ENCODE measurements at places on chromosomes 3 and 15.

GRCh38 chr15:38453971-38454695 lies at the start of gene FAM98B:
TSS of gene FAM98B (plus strand) at chr15:38454127. CDS start at chr15:38454162, 35 bp downstream.
- DNase-seq = peak; percentile 77

- DNase-seq = no peak
These were observed 74.3 kb downstream of the B3GNT5 start for GRCh38 chr3:183327343-183327742.

DNA sequence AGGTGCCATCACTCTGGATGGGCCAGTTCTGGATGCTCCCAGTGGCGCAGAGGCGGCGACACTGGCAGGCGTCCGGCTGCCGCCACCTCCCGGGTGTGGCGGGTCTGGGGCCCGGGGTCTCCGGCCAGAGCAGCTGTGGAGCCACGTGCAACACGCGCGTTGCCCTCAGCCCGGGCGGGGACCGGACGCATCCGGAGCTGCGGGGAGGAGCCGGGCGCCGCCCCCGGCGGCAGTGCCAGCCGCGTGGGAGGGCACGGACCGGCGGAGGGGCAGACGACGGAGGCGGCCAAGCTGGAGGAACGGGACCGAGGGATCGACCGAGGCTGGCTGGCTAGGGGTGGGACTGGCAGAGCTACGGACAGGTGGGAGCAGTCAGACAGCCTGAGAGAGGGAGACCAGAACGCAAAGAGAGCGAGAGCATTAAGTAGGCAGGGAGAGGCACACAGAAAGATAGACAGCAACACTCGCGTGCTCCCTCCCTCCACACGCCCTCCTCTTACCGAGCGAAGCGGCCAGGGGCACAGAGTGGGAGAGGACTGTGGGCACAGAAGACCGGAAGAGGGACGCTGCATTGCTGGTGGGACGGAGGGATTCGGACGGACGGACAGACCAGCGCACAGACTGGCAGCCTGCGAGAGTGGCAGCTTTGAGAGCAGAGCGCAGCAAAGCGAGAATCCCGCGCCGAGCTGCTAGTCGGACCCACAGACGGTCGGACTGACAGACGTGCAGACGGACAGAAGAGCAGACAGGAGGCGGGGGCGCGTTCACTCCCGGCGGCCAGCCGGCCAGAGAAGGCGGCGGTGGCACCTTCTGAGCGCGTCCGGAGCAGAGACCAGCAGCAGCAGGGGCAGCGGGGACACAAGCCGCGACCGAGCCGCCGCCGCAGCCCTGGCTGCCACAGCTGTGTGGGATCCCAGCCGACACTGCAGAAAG lies at the start of gene ARPP21:
TSS of gene ARPP21 (plus strand) at position 272 of the 933 bp plus-strand sequence. CDS start 42,227 bp downstream, outside the sequence.
- no peak for DNase-seq

DNA sequence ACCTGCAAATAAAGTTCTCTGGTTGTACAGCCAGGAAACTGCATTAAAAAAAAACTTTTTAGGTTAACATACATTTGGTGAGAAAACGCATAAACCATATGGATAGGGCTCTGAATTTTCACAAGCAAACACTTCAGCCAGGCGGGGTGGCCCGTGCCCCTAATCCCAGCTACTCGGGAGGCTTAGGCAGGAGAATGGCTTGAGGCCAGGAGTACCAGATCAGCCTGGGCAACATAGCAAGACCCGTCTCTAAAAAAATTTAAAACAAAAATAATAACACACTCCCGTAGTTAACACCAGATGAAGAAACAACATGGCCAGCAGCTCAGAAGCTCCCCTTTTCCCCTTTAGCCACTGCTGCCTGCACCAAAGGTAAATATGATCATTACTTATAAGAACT lies 3.2 kb upstream of the RPL14 start:
- no peak for DNase-seq

DNA sequence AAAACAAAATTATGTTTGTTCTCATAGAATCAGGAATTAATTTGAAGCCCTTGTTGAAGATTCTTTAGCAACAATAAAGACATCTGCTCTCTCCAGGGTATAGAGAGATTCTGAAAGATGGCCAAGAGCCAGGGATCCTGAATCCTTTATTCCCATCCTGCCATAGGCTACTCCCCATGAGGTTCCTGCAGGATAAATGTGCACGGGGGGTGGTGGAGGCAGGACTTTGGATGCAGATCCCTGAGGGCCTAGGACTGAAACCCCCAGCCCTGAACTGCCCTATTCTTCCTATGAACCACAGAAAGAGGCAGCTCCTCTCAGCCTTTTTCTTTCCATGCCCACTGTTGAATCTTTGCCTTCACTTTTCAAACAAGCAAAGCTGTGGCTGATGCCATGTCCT lies 17.1 kb downstream of the TMEM108 start:
- DNase-seq = no peak

DNA sequence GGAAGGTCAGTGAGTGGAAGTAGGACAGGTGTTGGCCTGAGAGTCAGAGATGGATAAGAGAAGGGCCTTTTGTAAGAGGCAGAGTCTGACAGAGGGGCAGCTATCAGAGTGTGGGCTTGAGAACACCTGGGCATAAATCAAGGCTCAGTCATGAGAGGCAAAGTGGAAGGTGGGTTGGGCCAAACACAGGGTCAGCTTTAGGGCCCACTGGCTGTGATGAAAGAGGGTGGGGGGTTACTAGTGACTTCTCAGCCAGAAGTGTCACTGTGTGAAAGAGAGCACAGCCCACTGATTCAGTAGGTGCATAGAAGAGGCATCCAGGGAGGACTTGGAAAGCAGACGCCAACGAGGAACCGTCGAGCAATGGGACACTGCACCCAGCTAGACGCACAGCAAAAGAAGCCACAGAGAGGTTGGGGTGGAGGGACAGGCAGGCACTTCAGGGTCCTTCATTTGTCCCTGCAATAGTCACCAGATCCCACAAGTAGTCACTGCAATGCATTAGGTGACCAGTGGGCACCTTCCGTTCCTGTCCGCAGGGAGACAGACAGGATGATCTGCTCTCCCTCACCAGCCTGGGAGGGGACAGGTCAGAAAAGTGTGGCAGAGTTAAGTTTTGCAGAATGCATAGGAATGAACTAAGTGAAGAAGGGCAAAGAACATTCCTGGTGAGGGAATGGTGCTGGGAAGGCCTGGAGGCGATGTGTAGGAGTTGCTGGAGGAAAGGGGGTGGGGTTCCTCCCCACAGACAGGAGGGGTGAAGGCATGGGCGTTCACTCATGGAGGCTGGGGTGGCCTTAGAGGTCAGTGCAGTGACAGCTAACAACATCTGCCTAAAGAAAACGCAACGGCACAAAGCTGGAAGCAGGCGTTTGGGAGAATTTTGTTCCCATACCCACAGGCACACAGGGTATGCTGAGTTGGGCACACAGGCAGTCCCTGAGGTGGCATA lies 36.3 kb downstream of the MESD start:
- no peak for DNase-seq

DNA sequence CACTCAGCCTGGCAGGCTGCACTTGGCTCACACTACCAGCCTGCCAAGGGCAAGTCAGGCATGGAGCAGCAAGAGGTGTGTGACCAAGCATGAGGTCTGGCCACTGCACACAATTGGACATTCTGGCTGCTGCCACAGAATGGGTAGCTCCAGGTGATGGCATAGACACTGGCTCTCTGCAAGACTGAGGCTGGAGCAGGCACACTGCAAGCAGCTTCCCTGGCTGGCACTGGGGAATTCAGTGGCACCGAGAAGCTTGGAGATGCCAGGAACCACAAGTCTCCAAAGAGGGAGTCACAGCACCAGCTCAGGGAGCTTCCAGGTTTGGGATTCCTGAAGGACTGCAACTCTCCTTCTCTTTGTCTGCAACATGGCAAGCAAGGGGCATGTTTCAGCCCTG lies 42.0 kb upstream of the KCNH8 start:
- DNase-seq = no peak

- DNase-seq = no peak
These were observed 111.2 kb downstream of the XXYLT1 start for GRCh38 chr3:195159814-195160165.

DNA sequence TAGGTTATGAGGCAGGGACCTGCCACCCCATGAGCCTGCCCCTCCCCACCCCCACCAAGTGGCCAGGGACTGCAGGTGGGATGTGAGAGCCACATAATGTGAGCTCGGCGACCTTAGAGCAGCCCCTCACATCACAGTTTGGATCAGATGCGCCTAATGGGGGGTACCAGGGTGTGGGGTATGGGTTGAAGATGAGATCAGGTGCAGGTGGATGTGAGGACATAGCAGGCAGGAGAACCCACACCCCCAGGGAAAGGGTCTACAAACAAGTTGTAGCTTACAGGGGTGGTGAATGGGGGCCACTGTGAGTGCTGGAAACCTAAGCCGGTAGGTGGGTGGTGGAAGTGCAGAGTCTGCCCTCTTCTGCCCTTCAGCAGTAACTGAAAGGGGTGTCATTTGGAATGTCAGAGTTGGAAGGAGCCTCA lies 94.0 kb downstream of the CORO2B start:
- DNase-seq = no peak

DNA sequence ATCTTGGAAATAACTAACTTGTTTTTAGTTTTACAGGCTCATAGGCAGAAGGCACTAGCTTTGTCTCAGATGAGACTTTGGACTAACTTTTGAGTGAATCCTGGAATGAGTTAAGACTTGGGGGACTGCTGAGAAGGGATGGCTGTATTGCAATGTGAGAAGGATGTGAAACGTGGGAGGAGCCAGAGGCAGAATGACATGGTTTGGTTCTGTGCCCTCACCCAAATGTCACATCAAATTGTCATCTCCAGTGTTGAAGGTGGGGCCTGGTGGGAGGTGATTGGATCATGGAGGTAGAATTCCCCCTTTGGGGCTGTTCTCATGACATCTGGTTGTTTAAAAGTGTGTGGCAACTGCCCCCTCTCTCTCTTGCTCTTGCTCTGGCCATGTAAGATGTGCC lies 28.8 kb upstream of the CCDC50 start:
- DNase-seq = no peak

DNA sequence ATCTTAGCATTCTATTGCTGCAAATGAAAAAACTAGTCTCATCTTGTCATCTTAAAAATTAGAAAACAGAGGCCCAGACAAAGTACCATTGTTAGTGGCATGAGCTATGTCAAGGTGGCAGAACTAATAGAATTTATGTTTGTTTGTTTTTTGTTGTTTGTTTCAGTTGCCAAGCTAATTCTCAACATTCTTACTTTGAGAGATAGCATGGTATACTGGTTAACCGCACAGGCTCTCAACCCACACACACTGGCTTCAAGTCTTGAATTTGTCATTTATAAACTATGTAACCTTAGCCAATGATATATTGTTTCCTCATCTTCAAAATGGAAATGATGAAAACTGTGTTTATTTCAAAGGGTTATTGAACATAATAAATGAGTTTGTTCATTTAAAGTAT lies 367.6 kb upstream of the PLSCR5 start:
- DNase-seq = no peak

DNA sequence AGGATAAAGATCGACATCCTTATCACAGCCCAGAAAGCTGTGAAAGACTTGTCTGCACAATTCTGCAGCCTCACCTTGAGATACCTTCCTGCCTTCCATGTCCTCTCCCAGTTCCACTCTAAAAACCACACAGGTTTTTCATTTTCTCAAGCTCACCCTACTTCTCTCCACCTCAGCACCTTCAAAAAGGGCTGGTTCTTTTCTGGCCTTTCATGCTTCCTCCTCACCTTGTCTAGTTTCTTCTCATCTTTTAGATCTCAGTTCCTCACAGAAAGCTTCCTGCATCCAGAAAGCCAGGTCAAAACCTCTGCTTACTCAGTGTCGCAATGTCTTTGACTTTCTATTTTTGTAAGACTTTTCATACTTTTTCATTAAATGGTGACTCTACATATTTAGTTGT lies 140.2 kb upstream of the STT3B start:
- DNase-seq = no peak
